ENCODE measurements at places on chromosomes 11 and 22.

GRCh38 chr22:24383061-24383460 lies 44.3 kb upstream of the ADORA2A start:
- DNase-seq = no peak

DNA sequence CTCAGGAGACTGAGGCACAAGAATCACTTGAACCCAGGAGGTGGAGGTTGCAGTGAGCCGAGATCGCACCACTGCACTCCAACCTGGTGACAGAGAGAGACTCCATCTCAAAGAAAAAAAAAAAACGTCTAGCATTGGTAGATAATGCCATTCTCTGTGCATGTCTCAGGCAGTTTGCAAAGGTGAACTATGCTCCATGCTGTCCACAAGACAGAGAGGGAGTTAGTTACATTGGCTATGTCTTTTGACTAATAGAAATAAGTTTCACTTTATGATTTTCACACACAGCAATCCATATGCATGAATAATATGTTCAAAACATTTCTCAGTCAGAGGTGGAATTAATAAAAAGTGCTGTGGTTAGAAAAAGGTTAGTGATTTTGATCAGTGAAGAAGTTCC lies 591.4 kb downstream of the ETS1 start:
- no peak for DNase-seq

DNA sequence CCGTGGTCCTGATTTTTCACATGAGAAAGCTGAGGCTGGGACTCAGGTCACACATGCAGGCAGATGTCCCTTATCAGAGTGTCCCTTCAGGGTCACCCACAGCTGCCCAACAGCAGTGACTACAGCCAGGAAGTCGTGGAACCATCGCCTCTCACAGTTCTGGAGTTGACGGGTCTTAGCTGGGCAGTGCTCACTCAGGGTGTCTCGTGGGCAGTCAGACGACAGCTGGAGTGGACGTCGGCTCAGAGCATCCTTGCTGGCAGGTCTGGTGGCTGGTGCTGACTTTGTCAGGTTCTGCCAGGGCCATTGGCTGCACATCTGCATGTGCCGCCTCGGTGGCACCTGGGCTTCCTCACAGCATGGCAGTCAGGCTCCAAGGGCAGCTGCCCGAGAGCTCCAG lies 35.6 kb upstream of the TH start:
- no peak for DNase-seq

DNA sequence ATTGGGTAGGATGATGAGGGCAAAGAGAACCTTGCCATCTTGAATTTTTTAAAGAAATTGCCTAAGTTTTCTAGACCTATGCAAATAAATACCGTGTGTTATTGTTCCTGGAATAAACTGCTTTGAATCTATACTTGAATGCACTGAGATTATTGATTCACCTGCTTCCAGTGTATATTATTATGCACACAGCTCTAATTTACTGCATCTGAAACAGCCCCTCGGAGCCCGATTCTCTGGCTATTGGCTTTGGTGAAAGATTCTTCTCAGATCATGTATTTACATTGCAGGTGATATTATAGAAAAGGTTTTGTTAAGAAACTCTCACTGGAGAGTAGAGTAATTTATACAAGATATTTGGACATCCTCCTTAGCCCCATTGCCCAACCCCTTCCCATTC lies 254.2 kb downstream of the TENM4 start:
- no peak for DNase-seq

- peak; percentile 30 for DNase-seq
Observed at GRCh38 chr11:19970944-19971343, 189.3 kb downstream of the DBX1 start.
